Activated CD8-positive, alpha-beta T cell treated with anti-CD3 and anti-CD28 coated beads, Interleukin-2, amount 10 ng/mL, durations not matched to agents 7 days and 5 days (primary cell): ENCODE measurements at places on chromosomes 3 and 15.

- DNase-seq = no peak
Observed at GRCh38 chr3:98705694-98706093, 57.4 kb upstream of the ST3GAL6 start.

DNA sequence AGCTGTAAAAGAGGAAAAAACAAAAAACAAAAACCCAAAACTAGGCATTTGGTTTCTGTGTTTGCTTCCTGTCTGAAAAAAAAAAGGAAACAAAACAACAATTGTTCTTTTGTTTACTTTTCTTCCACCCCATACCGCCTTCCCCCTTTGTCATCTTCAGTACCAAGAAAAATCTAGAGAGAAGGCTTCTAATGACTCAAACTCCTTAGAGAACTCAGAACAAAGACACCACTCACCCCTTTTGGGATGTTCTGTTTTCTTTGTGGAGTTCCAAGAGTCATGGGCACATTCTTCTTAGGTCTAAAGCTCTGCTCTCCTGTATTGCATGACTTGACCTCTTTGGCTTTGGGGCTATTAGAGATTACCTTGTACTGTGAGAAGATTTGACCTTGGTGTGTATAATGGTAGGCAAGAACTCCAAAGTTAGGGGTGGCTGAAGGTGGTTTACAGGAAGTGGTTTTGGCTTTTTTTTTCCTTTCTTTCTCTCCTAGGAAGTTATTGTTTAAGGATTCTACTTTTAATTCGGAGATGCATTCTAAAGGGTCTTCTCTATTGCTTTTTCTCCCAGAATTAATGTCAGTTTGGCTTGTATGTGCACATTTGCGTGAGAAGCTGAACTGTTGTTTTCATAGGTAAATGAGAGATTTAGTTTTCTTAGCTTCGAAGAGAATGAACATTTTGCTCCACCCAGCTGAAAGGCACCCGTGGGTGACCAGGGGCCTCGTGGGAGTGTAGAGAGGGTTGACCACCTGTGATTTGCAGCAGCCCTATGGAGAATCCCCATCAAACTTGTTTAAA is 39.5 kb upstream of the ZBTB20 start:
- DNase-seq = no peak

DNA sequence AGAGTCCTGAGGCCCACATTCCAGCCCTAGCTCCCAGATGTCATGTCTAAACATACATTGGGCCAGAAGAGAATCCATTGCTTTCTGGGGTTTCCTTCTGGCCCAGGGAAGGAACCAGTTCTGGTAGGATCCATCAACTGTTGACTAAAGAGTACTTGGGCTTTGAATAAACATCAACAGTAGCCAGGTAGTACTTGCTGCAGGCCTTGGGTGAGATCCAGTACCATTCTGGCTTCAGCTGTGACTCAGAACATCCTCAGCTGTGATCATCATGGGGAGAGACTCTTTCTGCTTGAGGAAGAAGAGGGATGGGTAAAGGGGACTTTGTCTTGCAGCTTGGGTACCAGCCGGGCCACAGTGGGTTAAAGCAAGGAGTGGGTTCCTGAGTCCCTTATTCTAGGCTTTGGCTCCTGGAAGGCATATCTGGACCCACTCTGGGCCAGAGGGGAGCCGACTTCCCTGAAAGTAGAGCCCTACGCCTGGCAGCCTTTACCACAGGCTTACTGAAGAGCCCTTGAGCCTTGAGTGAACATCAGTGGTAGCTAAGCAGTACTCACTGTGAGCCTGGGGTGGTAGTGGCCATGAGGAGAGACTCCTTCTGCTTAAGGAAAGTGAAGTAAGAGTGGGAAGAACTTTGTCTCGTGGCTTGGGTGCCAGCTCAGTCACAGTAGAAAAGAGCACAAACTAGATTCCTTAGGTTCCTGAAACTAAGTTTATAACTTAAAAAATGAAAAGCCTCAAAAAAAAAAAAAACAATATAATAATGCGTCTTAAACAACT is 128.3 kb downstream of the GOLIM4 start:
- DNase-seq = no peak

- no peak for DNase-seq
Observed at GRCh38 chr15:95857124-95857757, 473.3 kb upstream of the NR2F2 start.

DNA sequence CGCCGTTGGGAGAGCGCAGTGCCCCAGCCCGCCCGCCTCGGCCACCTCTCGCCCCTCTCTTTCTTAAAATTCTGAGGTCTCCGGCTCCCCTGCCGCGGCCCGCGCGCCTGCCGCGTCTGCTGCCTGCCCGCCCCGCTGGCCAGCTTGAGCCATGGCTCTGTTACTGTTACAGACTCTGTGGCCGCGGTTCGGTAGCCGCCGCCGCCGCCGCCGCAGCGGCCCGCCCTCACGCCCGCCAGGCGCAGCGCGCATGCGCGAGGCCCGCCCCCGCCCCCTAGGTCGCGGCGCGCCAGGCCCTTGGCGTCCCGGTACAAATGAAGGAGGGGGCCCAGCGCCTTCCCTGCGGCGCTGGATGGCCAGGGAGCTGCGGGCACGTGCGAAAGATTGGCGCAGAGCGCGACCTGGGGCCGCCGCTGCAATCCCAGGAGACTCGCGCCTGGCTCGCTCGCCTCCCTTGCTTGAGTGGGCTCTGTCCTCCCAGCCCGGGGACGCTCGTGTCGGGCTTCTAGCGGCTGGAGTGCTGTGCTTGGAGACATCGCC is at the start of gene ONECUT1:
ONECUT1 (minus strand) TSS at position 168 of the 540 bp plus-strand sequence. CDS start 452 bp downstream, outside the sequence.
- peak; percentile 45 for DNase-seq

DNA sequence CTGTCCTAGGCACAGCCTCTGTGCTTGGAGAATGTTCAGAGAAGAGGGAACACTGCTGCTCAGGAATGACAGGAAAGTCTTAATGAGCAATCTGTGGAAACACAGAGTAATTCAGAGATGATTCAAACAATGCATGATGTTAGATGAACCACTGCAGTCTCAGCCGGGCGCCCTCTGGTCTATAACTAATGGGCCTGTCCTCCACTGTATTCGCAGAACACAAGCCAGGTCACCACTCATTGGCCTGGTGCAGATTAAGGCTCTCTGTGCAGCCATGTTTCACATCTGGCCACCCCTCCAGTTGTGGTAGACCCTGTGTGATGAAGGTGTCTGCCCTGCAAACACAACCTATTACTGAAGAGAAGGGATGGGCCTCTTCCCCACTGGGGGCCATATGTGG is 281.7 kb upstream of the ROPN1 start:
- DNase-seq = no peak

DNA sequence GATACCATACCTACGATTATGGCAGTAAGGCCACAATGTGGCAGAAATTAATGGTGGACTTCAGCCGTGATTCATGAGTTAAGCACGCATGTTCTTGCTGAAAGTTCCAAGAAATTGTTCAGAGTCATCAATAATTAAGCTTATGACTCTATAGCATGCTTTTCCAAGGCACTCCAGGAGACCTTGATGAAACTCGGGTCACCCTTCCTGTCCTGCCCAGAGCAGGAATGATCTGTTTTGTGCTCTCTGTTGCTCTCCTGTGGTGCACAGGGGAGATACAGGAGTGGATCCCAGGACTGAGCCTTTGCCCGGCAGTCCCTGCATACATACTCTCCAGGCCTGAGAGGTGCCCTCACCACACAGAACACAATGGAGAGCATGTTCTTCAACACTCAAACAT is 141.6 kb upstream of the SLC2A2 start:
- DNase-seq = no peak

- DNase-seq = peak; percentile 35
Observed at GRCh38 chr15:41429003-41429890, 12.4 kb downstream of the RTF1 start.

DNA sequence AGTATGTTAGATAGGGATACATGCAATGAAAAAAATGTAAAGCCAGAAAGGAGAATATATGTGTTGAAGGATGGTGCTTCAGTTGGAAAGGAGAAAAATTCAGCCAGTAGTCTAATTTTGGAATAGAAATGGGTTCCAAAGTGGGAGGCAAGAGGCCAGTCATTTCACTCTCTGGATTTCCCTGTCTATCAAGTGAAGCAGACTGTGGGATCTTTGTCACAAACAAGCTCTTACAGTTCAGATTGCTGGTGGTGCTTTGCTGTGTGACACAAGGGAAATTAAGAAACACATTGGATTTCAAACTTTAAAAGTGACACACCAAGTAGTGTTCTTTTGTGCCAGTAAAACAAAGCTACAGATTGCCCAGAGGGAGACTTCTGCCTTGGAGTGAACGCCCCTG is 82.0 kb upstream of the BFSP2 start:
- no peak for DNase-seq

GRCh38 chr3:37777835-37778234 is 83.8 kb upstream of the CTDSPL start:
- no peak for DNase-seq

DNA sequence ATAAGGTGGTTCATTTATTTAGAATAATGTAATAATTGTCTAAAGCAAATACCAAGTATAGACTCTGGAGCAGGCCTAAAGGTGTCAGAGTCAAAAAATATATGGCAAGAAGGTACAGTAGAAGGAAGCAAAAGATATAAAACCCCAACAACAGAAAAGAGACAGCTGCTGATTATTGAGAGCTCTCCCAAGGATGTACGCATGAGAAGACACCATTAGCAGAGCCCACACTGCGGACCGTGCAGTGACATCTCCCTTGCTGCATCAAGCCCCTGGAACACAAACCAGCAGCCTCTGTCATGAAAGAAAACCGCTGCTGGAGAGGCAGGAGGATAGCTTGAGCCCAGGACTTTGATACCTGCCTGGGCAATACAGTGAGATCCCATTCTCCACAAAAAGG is 18.0 kb upstream of the SLC6A20 start:
- DNase-seq = no peak

DNA sequence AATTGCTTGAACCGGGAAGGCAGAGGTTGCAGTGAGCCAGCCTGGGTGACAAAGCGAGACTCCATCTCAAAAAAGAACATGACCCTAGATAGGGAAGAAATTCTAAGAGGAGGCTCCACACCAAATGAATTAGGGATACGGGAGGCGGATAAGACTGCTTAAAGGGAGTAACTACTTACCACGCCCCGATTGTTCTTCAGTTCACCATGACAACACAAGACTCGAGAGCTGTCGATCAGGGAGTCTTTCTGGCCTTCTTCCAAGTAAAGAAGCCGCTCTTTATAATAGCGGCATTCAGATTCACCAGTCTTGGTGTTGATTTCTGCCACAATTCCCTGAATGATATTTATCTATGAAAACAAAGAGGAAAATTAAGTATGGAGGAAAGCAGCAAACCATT is 53.9 kb upstream of the TASOR start:
- peak; percentile 18 for DNase-seq

DNA sequence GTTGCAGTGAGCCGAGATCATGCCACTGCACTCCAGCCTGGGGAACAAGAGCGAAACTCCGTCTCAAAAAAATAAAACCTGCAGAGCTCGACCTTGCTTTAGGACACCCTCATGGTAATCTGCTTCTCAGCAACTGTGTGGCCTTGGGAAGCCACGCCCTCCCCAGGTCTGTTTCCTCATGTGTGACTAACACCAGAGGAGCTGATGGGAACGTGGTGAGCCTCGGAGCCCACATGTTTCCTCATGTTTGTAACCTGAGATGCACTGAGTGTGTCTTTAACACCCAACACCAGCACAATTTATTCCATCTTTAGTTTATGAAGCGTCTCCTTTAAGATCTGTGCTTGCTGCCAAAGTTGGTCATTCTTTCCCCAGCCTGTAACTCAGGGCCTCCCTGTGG is 142.8 kb downstream of the OCA2 start:
- no peak for DNase-seq

GRCh38 chr3:134143828-134144401 is 106.7 kb downstream of the RYK start:
- no peak for DNase-seq

GRCh38 chr3:24687671-24688070 is 193.0 kb upstream of the THRB start:
- DNase-seq = no peak

- DNase-seq = peak; percentile 64
Observed at GRCh38 chr3:16828815-16829214, 55.9 kb upstream of the PLCL2 start.

- DNase-seq = no peak
Observed at GRCh38 chr3:72629191-72629631, 219.0 kb downstream of the SHQ1 start.

DNA sequence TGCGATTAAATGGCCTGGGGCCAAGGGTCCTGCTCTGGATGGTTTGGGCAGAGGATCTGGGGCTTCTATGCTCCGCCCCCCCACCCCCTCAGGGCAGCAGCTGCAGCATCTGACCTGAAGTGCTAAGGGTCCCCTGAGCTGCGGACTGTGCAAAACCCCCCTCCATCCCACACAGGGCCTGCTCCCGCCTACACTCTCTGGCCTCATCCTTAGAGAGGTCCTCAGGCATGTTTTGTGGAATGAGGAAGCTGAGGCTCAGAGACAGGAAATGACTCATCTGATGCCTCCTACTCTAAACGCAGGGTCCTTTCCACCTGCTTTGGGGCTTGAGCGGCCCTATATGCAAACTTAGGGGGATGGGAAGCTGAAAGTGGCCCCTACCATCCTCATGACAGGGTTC is 59.5 kb upstream of the CTSH start:
- peak; percentile 27 for DNase-seq

DNA sequence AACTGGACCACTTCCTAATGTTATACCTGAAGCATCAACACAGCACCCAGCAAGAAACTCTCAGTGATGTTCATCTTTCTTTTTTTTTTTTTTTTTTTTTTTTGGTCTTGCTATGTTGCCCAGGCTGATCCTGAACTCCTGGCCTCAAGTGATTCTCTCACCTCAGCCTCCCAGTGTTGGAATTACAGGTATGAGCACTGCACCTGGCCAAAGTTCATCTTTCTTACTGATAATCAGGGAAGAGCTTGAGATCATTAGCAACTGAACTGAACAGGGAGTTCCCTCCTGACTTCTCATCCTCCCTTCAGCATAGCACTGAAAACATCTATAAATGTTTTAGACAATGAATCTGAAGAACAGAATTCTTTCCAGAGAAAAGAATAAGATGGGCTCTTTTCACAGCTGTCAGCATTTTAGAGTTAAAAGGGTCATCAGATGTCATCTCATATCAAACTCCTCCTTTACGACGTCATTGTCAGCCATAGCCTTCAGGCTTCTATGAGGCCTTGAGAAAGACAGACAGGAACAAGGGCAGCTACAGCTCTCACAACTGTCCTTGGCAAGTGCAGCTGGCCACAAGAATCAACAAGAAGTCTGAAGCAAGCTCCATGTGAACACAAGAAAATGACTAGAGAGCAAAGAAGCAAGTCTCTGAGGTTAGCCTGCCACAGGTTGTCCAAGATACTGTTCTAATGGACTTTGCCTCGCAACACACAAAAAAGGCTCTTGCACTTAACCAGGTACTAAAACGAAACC is 33.8 kb downstream of the SCAP start:
- DNase-seq = no peak

- no peak for DNase-seq
Observed at GRCh38 chr3:165946360-165946759, 109.1 kb upstream of the BCHE start.

- peak; percentile 9 for DNase-seq
Observed at GRCh38 chr15:31508656-31509055, 182.0 kb downstream of the KLF13 start.

DNA sequence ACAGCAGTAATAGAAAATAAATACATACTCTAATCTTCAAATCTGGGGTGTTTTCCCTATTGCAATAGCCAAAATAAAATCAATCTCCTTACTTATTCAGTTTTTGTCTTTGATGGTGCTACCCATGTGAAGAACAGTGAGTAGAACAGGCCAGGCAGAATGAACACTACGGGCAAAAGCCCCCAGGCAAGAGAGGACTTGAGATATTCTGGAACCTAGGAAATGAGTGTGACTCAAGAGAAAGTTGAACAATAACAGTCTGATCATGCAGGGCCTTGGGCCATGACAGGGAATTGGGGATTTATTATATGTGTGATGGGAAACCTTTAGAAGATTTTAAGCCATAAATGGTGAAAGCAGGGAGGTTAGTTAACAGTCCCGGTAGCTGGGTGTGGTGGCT is 14.0 kb upstream of the DUT start:
- no peak for DNase-seq
